ENCODE measurements at places on chromosomes 7 and 10. TPM values are rescaled to one million over a fixed set of nuclear protein-coding genes. Genes with fewer than 3 reads are reported as not detected.

Gene CYP26C1
- 0.65 TPM for total RNA-seq

DNA sequence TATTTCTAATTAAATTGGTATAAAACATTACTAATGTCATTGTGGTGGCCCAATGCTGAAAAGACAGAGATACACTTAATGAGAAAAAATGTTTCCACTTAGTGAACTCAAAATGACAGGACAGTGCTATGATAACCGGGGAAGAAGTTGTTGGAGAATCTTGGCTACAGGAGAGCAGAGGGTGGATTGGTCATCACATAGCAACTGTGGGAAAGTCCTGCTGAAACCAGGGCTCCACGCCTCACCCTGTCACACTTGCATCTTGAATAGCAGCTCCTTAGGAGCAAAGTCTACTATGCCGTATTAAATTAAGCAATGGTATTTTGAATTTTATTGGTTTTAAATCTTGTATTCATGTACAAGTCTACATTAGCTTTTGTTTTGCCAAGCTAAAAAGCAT, 225.5 kb downstream of the KLF6 start:
- peak; percentile 11 for DNase-seq

- peak; percentile 33 for DNase-seq
These were observed 27.8 kb downstream of the NET1 start for GRCh38 chr10:5440206-5440605.

Gene FOXI2
- total RNA-seq, result not detected

GRCh38 chr7:28192786-28193585, 12.4 kb upstream of the JAZF1 start:
- no peak for DNase-seq

- DNase-seq, result no peak
These were observed 49.4 kb downstream of the SPAM1 start for GRCh38 chr7:123974326-123974908.

- DNase-seq, result no peak
These were observed 12.2 kb upstream of the RFC2 start for GRCh38 chr7:74266191-74266963.

Gene LRRC61
- 86.5 TPM for total RNA-seq

- peak; percentile 40 for DNase-seq
These were observed 105.0 kb upstream of the DGKB start for GRCh38 chr7:15007507-15007906.

Gene TMEM213
- total RNA-seq, result not detected

Gene IGF2BP3
- 50.8 TPM for total RNA-seq

Gene AVPI1
- total RNA-seq, result 7.5 TPM

GRCh38 chr10:84543948-84544347, 215.6 kb downstream of the CCSER2 start:
- DNase-seq, result no peak

Data from renal cortical epithelial cell (primary cell).